ENCODE measurements at places on chromosomes 16 and 17.

GRCh38 chr16:20611350-20611902 lies 35.3 kb upstream of the ACSM2B start:
- H3K36me3 ChIP-seq, result no peaks in the 10 kb centered on the region
- H3K4me1 ChIP-seq, result no peaks in the 10 kb centered on the region

DNA sequence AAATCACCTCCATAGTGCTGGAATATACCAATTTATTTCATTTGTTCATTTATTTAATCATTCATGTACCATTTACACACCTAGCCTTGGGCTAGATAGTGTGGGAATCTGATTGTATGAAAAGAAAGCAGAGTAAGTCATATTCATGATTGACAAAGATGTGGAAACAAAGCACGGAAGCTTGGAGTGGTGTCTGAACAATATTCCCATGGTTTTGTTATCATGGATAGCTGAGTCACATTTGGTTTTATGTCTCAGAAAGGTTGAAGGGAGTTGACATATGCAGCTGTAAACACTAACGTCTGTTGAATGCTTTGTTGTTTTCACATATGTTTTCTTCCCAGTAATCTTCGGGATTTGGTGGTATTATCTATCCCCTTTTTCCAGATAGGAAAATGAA lies 76.6 kb downstream of the MAP2K4 start:
- no peaks in the 10 kb centered on the region for H3K27me3 ChIP-seq
- no peak for DNase-seq
- peaks cover 10% of the 10 kb centered on the region for H3K36me3 ChIP-seq
- H3K4me3 ChIP-seq, result no peak overlapping the region

- H3K27ac ChIP-seq, result no peak overlapping the region
- H3K27me3 ChIP-seq, result no peaks in the 10 kb centered on the region
- no peak overlapping the region for H3K4me3 ChIP-seq
- H3K36me3 ChIP-seq, result no peaks in the 10 kb centered on the region
Measured at GRCh38 chr16:64866021-64866420, 255.8 kb downstream of the CDH11 start.

GRCh38 chr16:31323959-31324629 lies 30.9 kb upstream of the ITGAX start:
- H3K4me3 ChIP-seq, result no peak overlapping the region
- no peak for DNase-seq
- H3K27ac ChIP-seq, result no peak overlapping the region
- H3K27me3 ChIP-seq, result peaks cover 15% of the 10 kb centered on the region

- H3K36me3 ChIP-seq, result no peaks in the 10 kb centered on the region
- no peak for DNase-seq
Measured at GRCh38 chr16:29154088-29154487, 169.2 kb downstream of the LAT start.

DNA sequence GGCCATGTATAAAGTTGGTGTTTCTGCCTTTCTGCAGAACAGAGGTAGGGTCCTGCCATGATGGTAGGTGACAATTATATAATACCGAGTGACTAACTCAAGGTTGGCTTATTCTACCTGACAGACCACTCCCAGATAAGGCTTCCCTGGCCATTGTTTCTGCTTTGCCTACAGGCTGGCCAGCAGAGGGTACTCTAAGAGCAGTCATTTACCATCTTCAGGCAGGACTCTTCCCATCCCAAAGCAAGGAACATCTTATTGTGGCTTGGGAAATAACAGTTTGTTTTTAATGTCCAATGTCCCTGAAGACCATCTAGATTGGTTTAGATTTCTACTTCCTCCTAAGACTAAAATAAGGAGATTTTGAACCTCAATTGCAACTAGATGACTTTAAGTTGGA lies 74.1 kb downstream of the SNX11 start:
- no peak overlapping the region for H3K4me3 ChIP-seq
- H3K27me3 ChIP-seq, result peaks cover 3% of the 10 kb centered on the region

GRCh38 chr17:40076591-40076990 lies 13.8 kb downstream of the THRA start:
- H3K36me3 ChIP-seq, result peaks cover 51% of the 10 kb centered on the region
- DNase-seq, result no peak
- H3K4me1 ChIP-seq, result peaks cover 43% of the 10 kb centered on the region

DNA sequence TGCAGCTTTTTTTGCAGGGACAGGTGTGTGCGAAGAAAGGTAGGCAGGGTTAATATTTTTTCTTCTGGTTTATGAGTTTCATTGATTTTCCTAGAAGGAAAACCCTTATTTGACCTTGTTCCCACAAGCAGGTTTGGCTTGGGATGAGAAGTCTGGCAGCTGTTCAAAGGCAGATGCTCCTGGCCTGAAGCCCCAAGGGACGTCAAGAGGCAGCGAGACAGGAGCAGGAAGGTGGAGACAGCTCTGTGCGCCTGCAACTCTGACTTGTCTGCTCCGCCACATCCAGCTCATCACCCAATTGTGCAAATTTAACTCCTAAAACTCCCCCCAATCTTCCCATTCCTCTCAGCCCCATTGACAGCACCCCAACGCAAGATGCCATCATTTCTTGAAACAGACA lies 136.8 kb upstream of the XYLT1 start:
- H3K27ac ChIP-seq, result no peak overlapping the region
- no peaks in the 10 kb centered on the region for H3K4me1 ChIP-seq
- H3K27me3 ChIP-seq, result peaks cover 3% of the 10 kb centered on the region
- no peak overlapping the region for H3K4me3 ChIP-seq
- H3K36me3 ChIP-seq, result no peaks in the 10 kb centered on the region

GRCh38 chr17:80981062-80981902 lies 10.4 kb upstream of the CHMP6 start:
- H3K4me1 ChIP-seq, result peaks cover 3% of the 10 kb centered on the region
- no peak overlapping the region for H3K4me3 ChIP-seq
- peaks cover 24% of the 10 kb centered on the region for H3K27me3 ChIP-seq
- H3K36me3 ChIP-seq, result no peaks in the 10 kb centered on the region
- no peak overlapping the region for H3K27ac ChIP-seq

- no peak overlapping the region for H3K4me3 ChIP-seq
- H3K27ac ChIP-seq, result no peak overlapping the region
- no peaks in the 10 kb centered on the region for H3K4me1 ChIP-seq
- H3K36me3 ChIP-seq, result no peaks in the 10 kb centered on the region
- H3K27me3 ChIP-seq, result peaks cover 38% of the 10 kb centered on the region
- DNase-seq, result no peak
Measured at GRCh38 chr17:14316126-14316832, 15.4 kb downstream of the HS3ST3B1 start.

All from large intestine (tissue), 12 donors.